H1 (cell line): ENCODE measurements at places on chromosomes 6 and 20. TPM values are rescaled to one million over a fixed set of nuclear protein-coding genes. Genes with fewer than 3 reads are reported as not detected.

The FLRT3 gene
- 0.35 and 0.80 TPM in 2 replicates for total RNA-seq

The MRS2 gene
- 67.5 and 68.4 TPM in 2 replicates for total RNA-seq

DNA sequence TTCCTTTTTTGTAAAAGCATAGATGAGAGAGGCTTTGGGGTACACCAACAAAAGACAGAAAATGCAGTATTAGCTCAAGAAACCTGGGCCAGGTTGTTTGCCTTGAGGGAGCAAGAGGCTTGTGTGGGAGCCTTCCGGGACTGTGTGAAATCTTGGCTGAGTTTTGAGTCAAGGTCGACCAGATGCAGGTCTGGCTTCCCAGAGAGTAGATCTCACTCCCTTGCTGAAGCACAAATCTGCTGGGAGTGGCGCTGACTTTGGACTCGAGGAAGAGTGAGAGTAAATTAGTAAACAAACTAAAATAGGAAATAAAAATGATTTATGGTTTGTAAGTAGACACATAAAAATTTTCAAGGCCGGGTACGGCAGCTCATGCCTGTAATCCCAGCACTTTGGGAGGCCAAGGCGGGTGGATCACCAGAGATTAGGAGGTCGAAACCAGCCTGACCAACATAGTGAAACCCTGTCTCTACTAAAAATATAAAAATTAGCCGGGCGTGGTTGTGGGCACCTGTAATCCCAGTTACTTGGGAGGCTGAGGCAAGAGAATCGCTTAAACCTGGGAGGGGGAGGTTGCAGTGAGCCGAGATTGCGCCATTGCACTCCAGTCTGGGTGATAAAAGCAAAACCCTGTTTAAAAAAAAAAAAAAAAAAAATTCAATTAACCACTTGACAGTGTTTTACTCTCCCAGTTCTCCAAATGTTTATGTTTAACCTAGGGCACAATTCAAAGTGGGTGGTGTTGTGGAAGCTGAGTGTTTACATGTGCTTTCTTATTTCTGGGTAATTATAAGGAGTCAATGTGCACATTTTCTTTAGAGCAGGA, 27.7 kb upstream of the EDN1 start:
- no peak for DNase-seq

GRCh38 chr20:58903614-58904013, 51.1 kb downstream of the GNAS start:
- no peak for DNase-seq

DNA sequence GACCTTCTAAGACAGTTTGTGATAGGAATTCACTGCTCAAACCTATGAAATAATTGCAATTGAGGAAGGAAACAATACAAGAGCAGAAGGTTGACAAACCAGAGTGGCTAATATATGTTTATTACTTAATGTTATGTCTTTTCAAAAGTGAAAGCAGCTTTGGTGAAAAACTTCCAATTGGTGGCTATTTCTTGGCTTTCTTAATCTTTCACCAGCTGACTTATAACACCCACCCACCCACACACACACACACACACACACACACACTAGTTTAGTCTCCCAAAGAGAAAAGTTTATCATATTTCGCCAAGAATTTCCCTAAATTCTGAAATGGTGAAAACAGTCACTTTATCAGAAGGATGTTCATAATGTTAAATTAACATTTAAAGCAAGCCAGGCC, 583.5 kb downstream of the EYS start:
- no peak for DNase-seq

- no peak for DNase-seq
These were observed 553.7 kb downstream of the CD109 start for GRCh38 chr6:74249658-74250057.

DNA sequence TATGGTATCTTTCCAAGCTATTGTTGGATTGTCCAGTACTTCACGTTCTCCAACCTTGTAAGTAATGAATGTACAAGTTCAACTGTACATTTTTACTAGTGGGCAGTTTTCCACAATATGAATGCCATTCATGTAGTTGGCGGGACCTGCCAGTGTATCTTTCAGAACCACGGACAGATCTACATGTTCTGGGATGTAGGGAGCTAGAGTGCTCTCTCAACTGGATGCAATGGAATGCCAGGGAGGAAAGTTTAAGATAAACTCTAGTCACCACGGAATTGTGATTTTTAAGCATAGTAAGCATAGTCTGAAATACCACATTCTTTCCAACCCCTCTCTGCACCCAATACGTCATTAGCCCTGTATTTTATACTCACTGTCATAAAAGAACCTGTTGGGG, 21.5 kb upstream of the HLA-C start:
- DNase-seq = no peak

DNA sequence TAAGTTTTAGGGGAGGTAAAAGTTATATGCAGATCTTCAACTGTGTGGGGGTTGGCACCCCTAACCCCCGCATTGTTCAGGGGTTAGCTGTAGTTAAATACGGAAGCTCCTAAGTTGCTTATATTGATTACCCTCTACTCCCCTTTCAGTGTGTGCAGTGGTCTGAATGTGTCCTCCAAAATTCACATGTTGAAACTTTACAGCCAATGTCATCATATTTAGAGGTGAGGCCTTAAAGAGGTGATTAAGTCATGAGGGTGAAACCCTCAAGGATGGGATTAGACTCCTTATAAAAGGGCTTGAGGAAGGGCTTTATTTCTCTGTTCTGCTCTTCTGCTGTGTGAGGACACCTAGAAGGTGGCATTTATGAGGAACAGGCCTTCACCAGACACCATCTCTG, 22.3 kb downstream of the TULP4 start:
- no peak for DNase-seq

DNA sequence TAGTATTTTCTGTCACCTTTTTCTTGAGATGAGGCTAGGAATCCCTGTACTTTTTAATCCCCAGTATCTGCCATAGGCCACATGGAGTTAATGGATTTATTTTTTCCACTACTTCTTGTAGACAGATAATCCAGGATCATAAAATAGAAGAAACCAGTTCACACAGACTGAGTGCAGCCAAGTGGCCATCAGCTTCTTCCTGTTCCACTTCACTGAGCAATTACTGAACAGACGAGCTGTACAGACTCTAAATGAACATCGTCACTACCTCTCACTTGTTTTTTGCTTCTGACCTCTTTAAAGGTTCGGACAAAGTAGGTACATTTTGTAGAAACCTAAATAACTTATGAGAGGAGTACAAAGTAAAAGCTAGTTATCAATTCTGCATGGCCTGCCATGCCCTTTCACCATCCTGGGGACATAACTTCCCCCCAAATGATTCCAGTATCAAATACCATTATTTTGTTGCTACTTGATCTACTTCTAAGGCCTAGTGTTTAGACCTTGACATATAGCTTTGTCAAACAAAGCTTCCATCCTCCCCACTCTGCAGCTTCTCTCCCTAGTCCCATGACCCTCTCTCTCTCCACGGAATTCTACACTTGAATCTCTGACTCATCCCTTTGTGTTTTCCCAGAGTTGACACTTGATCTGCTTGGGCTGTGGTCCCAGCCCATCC, 34.4 kb upstream of the ARHGAP18 start:
- DNase-seq = no peak

GRCh38 chr6:146503096-146503495, 40.5 kb upstream of the RAB32 start:
- DNase-seq = no peak

DNA sequence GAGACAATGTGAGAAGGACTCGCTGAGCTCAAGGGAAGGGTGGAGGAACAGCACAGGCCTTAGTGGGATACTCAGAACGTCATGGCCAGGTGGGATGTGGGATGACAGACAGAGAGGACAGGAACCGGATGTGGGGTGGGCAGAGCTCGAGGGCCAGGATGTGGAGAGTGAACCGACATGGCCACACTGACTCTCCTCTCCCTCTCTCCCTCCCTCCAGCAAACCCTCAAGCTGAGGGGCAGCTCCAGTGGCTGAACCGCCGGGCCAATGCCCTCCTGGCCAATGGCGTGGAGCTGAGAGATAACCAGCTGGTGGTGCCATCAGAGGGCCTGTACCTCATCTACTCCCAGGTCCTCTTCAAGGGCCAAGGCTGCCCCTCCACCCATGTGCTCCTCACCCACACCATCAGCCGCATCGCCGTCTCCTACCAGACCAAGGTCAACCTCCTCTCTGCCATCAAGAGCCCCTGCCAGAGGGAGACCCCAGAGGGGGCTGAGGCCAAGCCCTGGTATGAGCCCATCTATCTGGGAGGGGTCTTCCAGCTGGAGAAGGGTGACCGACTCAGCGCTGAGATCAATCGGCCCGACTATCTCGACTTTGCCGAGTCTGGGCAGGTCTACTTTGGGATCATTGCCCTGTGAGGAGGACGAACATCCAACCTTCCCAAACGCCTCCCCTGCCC, 1.7 kb downstream of the TNF start:
- DNase-seq = no peak

GRCh38 chr20:50285376-50286173, 94.9 kb downstream of the CEBPB start:
- DNase-seq = no peak

DNA sequence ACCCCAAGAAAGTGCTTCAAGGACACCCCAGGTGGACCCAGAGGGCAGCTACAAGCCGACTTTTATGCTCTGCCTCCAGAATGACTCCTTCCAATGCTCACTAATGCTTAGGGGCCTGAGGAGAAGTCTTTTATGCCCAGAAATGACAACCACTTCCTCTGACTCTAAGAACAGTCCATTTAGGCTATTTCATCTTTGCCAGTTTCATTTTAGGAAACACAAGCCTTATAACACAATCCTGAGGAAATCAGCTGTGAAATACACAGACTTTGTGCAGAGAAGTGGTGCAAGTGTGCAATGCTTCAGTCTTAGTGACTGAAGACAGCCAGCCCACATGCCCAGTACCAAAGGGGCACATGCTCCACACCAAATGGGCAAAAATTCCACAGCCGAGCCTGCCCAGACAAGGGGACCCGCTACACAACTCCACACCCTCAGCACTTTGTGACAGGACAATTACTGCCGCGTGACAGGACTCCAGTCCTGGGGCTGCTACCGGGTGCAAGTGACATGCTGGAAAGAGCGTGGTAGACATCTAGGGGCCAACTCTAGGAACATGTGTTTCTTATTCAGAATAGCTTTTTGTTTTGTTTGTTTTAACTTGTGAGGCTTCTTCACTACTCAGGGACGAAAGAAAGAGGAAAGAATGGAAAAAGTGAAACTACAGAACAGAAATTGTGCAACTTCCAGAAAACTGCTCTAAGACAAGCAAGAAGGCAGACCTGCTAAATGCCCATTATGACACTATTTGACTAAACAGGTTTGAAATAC, 28.2 kb upstream of the PLAGL1 start:
- DNase-seq = no peak

GRCh38 chr6:36110863-36111262, 19.4 kb upstream of the MAPK13 start:
- no peak for DNase-seq
